ENCODE measurements at places on chromosomes 3 and 15.

GRCh38 chr3:53100818-53101466 lies 29.3 kb downstream of the RFT1 start:
- DNase-seq = no peak

- DNase-seq = no peak
Observed at GRCh38 chr3:29335438-29335837, 54.6 kb downstream of the RBMS3 start.

GRCh38 chr3:187064210-187065115 lies 74.8 kb downstream of the RPL39L start:
- no peak for DNase-seq

- no peak for DNase-seq
Observed at GRCh38 chr15:68572309-68572708, 6.5 kb upstream of the CORO2B start.

DNA sequence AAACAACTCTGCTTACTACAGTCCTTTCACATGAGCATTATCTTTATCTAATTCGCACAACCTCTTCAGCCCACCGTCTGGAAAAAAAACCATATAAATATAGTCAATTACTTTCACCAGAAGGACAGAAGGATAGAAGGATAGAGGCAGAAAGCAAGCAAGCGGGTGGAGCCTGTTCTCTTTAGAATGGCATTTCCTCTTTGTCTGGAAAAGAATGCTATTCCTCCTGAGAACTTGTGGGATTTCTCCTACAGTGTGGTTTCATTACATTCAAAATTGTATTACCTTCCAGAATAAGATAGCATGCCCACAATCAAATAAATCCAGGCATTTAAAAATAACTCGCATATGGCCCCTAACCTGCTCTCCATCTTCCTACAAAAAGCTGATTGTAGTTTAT lies 23.1 kb downstream of the SLC30A4 start:
- no peak for DNase-seq

GRCh38 chr3:46736006-46736872 lies 18.6 kb upstream of the PRSS50 start:
- no peak for DNase-seq

GRCh38 chr3:14757153-14757700 lies 61.5 kb upstream of the FGD5 start:
- no peak for DNase-seq

DNA sequence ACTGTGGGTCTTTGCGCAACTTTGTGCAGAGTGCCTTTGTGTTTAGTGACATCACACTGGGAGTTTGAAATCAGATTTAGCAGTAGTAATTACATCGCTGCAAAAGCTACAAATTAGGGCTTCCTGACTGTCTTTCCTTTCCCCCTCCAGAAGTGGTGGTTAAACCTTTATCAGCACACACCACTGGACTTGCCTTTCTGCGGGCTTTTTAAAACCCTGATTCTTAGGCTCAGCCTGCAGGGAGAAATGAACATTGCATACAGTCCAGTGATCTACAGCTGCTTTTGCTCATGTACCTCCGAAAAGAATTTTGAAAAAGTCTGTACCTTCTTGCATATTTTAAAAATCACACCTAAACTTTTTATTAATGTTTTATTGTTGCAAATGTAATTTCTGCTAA lies 219.7 kb upstream of the NAALADL2 start:
- no peak for DNase-seq

GRCh38 chr3:171704814-171705213 lies 105.5 kb downstream of the PLD1 start:
- DNase-seq = no peak

- DNase-seq = no peak
Observed at GRCh38 chr15:27867861-27868260, 231.3 kb downstream of the OCA2 start.

GRCh38 chr15:39736412-39737195 lies 46.0 kb downstream of the FSIP1 start:
- DNase-seq = no peak

DNA sequence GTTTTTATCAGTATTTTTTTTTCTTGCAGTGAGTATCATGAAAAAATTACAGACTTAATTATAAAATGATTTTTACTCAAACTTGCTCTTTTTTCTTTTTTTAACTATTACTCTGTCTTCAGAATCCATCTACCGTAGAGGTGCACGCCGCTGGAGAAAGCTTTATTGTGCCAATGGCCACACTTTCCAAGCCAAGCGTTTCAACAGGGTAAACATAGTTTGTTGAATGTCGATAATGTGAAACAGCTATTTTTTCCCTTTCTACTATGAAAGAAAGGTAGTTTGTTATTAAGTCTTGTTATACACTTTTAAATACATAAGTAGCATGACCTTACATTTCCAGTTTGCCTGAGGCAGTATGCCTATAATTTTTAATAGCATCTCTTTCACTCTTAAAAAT lies 45.6 kb downstream of the PRKCI start:
- DNase-seq = no peak

DNA sequence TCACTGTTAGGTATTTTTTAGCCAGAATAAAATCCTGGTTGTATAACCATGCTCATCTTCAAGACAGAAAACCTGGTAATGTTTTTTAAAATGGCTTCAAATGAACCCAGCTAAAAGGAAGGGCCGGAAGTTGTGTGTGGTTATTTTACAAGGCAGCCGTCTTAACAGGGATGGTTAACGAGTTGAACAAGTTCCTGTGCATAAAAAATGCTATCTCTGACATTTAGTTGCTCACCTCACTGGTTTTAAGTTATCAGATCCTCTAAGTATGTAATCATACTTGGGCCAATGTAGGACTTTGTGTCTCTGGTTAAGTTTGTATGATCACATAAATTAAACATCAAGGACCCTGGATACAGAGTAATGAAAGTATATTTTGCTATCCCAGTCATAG lies 2.1 kb downstream of the ATP11B start:
- DNase-seq = no peak

- no peak for DNase-seq
Observed at GRCh38 chr3:53062905-53063304, 17.0 kb upstream of the SFMBT1 start.

GRCh38 chr3:89851974-89852621 lies 744.7 kb downstream of the EPHA3 start:
- no peak for DNase-seq

DNA sequence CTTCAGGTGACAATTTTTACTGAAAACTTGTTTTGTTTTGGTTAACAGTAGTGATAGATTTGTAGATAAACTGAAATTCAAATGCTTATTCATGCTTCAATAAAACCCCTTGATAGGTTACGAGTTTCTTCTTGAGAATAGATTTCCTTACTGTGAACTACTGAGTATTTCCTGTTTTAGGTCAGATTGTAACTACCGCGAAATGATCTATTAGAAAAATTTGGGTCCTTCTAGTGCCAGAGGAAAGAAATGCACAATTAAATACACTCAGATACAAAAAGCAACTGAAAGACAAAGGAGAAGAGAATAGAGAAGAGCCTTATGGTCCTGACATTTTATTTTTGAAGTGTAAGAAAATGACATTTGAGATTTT lies 251.7 kb upstream of the TBL1XR1 start:
- DNase-seq = no peak

- DNase-seq = peak; percentile 4
Observed at GRCh38 chr3:143644370-143645089, 203.7 kb downstream of the SLC9A9 start.

DNA sequence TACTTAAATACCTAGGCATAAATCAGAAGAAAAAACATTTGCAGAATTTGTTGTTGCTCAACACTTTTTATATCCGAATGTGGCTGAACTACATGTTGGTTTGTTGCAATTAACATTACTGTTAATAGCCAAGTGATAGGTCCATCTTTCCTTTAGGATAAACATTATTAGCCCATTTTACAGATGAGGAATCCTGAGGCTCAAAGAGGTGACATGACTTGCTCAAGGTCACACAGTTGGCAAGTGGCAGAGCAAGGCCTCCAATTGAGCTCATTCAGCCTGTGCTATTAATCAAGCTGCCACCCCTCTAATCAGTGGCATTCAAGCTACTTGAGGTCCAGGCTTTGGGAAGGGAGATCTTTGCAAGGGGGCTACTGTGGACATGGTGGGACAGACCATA lies 125.8 kb upstream of the ATP2B2 start:
- no peak for DNase-seq
